GM20000 (cell line): ENCODE measurements at places on chromosomes 12 and 14.

- DNase-seq, result no peak
Observed at GRCh38 chr12:93981411-93981810, 167.0 kb upstream of the PLXNC1 start.

DNA sequence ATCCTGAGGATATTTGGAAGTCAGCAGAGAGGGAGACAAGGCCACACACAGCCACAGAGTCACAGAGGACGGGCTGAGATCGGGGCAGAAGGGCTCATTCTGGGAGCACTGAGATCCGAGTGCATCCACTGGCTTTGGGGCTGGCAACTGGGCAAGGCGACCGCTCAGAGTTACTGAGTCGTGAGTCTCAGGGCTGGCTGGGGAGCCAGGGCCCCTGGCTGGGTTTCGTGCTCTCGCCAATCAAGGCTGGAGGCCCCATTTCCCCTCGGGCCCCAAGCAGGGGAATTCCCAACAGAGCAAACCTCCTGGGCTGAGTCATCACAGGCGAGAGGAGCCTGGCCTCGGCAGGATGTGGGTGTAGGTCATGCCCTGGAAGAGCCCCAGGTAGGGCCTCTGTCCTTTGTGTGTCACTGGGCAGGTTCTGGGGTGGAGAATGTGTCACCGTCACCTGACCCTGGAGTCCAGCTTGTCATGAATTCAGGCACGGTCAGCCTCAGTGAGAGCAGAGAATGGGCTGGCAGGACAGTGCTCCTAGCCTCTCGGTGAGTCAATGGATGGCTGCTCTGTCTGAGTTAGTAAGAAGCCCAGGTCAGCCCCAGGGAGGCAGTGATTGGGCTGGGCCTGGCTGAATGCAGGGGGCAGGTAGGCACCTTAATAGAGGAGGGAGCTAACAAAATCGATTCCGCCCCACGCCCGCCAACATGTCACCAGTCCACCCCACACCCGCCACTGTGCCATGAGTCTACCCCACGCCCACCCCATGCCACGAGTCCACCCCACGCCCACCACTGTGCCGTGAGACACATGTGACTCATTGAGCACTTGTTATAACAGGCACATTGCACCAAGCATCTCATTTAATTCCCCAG, 16.9 kb downstream of the ASB2 start:
- DNase-seq, result peak; percentile 85

- DNase-seq, result peak; percentile 47
Observed at GRCh38 chr14:96901227-96901626, 104.0 kb downstream of the VRK1 start.

GRCh38 chr14:103788086-103788485, 59.3 kb downstream of the PPP1R13B start:
- no peak for DNase-seq

- DNase-seq, result no peak
Observed at GRCh38 chr12:10279937-10280336, 27.7 kb upstream of the KLRD1 start.

GRCh38 chr14:82223276-82223675, 689.6 kb upstream of the SEL1L start:
- DNase-seq, result no peak

DNA sequence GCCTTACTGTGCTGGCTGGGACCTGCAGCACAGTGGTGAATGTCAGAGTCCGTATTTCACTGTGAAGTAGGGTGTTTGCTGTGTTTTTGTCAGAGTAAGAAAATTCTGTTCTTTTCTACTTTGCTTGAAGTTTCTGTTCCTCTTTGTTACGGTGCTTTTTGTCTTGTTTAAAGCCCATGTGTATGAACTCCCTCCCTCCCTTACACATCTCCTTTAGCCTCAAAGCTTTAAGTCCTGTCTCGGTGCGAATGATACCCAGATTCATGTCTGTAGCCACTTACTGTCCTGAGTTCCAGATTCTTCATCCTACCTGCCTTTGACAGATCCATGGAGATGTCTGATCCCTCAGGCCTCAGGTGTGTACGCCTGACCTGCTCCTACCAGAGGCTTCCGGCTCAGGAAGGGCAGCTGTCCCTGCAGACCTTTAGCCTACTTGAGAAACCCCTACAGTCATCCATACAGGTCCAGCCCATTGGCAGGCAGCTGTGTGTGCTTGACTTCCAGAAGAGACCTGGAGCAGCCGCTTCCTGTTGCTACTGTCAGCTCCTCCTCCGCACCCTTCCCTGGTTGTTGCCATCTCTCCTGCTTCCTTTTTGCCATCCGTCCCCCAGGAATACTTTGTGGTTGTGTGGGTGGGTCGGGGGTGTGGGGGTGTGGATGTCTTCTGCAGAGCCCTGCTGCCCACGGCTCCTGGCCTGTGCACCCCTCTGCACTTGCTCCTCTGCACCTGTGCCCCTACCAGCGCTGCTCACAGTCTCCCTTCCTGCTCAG, 72.9 kb downstream of the DDX51 start:
- peak; percentile 85 for DNase-seq
